Activated CD4-positive, alpha-beta T cell treated with anti-CD3 and anti-CD28 coated beads for 4 hours (primary cell): ENCODE measurements at places on chromosomes 13 and 19.

DNA sequence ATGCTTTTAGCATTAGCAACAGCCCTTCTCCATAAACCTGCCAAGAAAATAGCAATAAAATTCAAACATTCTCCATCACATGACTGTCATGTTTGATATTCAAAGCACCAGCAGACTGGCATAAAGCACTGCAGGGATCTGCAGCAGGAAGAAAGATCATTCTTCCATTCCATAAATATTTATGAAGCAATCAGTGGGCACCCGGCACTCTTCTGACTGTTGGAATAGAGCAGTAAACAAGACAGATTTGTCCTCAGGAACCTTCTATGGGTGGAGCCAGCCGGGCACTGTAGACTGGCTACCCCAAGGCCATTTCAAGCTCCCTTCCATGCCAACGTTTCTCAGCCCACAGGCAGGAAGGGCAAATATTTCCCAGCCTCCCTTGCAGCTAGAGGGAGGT lies 25.5 kb downstream of the PLA2G4C start:
- DNase-seq: no peak

- DNase-seq: no peak
Observed at GRCh38 chr19:18060472-18060871, 26.3 kb downstream of the IL12RB1 start.

DNA sequence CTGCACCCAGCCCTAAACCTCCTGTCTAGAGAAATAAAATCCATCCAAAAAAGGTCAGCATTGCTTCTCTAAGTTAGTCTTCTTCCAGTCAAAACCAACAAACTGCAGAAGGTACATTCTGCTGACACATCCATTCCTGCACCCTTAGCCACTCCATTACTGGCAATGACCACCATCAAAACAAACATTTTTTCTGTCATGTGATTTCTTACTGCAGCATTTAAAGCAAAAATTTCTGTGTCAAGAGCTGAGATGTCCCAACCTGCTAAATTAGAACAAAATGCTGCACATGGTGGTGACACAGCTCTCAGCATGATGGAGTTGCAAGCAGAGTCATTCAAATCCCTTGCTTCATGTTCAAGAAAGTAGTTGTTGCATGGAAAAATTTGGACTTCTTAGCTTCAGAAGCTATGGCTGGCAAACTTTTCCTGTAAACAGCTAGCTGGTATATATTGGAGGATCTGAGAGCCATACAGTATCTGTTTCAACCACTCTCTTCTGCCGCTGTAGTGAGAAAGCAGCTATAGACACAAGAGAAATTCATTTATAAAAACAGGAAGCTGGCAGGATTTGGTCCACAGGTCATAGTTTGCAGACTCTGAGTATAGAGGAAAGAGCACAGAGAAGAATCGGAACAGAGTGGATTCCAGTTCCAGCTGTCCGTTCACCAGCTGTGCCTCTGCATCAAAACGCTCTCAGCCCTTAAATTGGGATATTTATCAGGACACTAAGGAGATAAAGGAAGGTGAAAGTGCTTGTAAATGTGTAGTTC lies 17.4 kb downstream of the RUBCNL start:
- DNase-seq: no peak

DNA sequence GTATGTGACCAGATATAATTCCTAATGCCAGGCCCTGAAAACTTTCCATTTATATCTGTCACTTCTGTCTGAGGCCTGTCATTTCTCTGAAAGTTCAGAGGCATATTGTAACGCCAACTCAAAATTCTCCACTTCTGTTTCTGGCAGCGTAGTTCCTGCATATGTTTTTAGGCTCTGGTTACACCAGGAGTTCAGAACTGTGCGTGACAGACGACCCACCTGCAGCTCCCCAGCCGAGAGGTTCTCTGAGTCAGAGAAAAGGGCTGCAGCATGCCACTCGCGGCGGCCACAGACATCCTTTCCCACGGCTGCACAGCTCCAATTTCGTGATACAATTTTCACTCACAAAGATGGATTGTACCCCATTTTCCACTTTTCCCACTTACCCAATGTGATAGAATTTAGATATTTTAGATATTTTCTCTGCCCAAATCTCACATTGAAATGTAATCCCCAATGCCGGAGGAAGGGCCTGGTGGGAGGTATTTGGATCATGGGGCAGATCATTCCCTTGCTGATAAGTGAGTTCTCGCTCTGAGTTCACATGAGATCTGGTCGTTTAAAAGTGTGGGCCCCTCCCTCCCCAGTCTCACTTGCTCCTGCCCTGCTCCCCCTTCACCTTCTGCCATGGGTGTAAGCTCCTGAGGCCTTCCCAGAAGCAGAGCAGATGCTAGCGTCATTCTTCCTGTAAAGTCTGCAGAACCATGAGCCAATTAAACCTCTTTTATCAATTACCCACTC lies 308.1 kb downstream of the LIG4 start:
- DNase-seq: no peak

DNA sequence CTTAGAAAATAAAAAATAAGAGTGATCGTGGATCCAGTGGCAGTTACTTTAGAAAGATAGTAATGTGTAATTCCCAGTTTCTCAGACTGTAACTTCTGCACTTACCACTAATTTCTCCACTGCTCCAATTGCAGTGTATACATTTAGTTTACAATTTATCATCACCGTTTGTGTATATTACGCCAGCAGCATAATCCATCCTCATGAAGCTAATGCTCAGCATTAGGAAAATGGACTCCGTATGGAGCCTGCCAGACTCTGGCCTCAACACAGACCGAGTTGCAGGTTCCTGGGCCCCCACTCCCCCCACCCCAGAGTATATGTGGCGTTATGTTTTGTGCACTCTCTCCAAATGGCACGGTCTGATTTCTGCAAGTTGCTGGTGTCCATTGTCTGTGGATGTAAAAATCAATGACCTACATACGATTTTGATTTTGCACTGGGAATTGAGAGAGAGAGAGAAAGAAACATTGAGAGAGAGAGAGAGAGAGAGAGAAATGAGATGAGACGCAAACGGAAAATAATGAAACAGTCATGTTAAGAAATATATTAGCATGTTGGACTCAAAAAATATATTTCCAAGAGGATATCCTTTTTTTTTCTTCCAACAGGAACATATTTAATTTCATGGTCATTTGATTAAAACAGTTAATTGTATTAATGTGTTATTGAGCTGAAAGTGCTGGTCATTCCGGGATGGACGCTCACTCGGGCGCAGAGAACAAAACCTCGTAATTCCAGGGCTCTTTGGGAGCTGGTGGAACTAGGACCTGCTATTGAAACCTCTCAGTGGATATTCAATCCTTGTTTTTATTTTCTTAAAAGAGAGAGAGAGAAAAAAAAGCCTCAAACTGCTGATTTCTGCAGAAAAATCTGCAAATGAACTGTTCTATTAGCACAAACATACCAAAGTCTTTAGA lies 278.8 kb downstream of the TSHZ3 start:
- DNase-seq: no peak
